ENCODE measurements at places on chromosomes 7 and 10.

DNA sequence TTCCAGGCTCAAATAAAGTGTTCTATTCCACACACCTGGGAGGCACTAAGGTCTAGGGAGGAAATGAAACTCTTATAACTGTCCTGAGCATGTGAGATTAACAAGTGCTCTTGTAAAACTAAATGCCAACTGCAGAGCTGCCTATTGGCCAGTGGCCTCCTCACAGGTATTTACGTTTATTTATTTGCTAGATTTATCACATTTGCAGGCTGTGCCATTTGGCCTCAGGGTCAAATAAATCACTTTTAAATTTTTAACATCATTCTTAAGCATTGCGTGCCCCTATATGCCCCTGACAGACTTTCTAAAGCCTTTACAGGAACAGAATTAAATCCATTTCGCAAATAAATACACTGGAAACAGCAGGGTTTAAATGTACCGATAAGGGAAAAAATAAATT lies 381.8 kb upstream of the NFE2L3 start:
- no peak for DNase-seq

DNA sequence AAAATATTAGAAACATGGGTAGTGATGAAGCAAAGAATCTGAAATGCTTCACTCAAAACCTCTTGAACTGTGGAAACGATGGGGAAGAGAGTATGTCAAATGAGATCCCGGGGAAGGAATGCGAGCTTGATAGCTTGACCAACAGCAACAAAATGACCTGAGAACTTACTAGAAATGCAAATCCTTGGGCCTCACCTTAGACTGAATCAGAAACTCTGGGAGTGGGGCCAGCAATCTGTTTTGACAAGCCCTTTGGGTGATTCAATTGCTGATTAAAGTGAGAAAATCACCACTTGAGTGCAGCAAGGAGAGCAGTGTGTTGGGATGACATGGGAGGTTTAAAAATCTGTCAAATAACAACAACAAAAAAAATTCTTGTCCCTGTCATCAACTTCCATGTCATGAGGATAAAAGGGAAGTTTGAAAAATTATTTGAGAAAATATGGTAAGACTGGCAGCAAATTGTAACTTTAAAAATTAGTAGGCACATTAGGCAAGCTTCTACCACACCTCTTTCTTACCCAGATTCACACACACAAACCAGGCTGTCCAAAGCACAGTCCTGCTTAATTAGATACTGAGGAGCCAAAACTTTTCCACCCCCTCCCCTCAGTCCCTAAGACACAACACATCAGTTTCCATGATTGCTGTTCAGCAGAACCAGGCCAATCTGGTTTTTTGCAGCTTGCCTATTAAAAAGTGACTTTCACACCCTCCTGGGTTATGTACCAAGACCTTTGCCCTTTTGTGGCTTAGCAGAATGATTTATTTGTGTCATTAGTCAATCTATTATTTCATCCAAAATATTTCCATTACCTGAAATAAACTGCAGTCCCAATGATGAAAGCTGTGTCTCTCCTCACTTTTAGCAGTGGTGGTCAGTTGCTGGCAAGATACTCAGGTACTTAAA lies 15.6 kb downstream of the CALCR start:
- no peak for DNase-seq

- DNase-seq, result peak; percentile 79
These were observed 127.1 kb upstream of the ZNF746 start for GRCh38 chr7:149624419-149625339.

- no peak for DNase-seq
These were observed 1078.9 kb downstream of the NRG3 start for GRCh38 chr10:82953909-82954308.

DNA sequence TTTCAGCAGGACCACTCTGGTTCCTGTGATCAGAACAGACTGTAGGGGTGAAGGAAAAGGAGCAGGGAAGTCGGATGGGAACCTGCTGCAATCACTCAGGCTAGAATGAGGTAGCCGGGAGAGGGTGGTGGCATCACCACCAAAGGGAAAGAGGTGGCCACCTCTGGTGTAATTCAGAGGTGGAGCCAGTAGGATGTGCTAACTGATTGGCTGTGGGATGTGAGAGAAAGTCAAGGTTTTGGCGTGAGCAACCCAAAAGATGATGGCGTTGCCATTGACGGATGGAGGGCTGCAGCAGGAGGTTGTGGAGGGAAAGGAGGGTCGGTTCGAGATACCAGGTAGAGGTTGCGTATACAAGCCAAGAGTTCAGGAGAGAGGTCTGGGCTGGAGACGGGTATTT lies 7.4 kb upstream of the VSIR start:
- DNase-seq, result no peak

- no peak for DNase-seq
These were observed 20.5 kb upstream of the ASB15 start for GRCh38 chr7:123581162-123581459.
